ENCODE measurements at places on chromosomes 11 and 22.
A peak's percentile ranks its signal among the peaks of the same experiment; 100 is the strongest.

DNA sequence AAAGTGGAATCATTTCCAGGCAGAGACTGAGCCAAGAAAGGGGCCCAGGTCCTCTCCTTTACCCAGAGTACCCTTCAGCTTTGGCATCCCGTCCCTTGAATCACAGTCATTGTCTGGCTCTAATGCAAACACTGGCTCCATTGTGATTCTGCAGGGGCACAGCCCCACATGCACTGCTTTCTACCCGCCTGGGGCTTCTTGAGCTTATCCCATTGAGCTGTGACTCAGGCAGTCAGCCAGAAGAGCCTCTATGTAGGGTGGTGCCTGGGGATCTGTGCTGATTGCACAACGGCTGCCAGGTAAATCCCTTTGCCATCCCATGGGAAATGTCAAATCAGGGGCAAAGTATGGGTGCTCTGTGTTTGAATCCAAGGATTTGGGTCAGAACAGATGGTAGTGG, 88.9 kb downstream of the RASSF10 start:
- DNase-seq: no peak

- no peak for DNase-seq
Measured at GRCh38 chr11:34928960-34929680, 12.7 kb downstream of the PDHX start.

DNA sequence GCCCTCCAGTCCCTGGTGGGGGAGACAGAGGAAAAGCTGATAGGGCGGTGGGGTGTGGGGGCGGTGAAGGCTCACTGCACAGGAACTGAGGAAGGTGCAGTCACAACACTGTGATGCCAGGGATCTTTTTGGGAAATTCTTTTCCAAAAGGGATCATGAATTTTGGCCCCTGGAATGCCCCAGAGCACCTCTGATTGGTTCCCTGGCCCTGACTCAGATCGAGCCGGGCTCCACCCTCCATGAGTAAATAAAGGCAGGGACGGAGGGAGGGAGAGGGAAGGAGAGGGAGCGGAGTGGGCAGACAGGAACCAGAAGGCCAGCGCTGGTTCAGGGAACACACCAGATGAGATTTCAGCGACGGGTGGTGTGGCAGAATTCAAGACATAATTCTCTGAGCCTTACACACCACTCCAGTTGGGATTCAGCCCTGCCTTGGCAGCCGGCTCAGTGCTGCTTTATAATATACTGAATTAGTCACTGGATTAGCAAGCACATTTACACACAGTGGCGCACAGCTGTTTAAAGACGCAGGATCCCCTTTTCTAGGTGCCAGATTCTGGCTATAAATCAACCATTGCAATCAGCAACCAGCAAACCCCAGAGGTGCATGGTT, 80.3 kb downstream of the ETS1 start:
- peak; percentile 48 for DNase-seq

DNA sequence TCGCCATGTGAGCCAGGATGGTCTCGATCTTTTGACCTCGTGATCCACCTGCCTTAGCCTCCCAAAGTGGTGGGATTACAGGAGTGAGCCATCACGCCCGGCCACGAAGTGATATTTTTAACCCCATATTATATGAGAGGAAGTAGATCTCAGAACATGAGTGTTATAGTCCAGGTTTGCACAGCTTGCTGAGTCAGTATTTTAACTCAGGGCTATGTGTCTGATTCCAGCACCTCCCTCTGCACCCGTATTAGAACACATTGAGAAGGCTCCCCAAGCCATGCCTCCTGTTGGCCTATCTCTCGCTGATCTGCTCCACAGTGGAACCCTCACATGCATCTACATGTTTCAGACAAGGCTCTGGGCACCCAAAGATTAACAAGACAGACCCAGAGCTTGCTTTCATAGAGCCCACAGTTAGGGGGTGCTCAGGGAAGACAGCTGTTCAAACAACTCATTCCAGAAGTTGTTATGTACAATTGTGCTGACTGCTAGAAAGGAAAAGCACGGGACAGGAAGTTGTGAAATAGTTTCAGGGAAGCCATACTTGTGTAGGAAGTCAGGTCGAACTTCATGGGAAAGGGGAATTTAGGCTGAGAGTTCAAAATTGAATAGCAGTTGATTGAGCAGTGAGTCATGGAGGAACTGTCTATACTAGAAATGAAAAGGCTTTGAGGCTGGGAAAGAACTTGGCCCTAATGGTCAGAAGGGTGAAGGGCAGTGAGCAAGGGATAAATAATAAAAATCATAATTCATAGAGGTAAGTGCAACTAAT, 49.3 kb upstream of the CLPB start:
- DNase-seq: no peak

GRCh38 chr22:47588578-47588960, 826.1 kb downstream of the TBC1D22A start:
- no peak for DNase-seq

- no peak for DNase-seq
Measured at GRCh38 chr11:14418801-14419417, 59.9 kb upstream of the RRAS2 start.

DNA sequence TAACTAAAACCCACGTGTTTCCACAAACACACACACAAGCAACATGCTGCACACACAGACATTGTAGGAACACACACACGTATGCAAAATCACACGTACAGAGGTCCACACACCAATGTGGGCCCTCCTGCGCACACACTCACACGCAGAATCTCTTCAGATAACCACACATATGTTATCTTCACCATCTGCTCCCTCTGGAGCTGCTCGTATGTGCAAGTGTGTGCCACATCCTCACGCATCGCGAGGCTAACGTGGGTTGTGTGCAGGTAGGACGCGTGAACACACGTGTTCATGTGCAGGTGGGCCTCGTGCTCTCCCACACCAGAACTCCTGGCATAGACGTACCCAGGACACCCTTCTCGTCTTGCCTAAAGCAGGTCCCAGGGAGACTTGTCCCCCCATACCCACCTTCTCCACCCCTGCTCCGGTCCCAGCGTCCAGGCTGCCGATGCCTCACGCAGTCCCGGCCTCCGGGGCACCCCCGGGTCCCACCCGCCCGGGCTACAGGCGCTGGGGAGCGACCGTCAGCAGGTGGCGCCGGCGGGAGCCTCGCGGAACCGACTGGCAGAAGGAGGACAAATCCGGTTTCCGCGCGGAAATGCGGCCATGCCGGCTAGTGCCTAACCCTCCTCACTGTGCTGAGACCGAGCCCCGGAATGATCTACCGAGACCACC, 10.3 kb upstream of the IGSF9B start:
- DNase-seq: peak; percentile 55

DNA sequence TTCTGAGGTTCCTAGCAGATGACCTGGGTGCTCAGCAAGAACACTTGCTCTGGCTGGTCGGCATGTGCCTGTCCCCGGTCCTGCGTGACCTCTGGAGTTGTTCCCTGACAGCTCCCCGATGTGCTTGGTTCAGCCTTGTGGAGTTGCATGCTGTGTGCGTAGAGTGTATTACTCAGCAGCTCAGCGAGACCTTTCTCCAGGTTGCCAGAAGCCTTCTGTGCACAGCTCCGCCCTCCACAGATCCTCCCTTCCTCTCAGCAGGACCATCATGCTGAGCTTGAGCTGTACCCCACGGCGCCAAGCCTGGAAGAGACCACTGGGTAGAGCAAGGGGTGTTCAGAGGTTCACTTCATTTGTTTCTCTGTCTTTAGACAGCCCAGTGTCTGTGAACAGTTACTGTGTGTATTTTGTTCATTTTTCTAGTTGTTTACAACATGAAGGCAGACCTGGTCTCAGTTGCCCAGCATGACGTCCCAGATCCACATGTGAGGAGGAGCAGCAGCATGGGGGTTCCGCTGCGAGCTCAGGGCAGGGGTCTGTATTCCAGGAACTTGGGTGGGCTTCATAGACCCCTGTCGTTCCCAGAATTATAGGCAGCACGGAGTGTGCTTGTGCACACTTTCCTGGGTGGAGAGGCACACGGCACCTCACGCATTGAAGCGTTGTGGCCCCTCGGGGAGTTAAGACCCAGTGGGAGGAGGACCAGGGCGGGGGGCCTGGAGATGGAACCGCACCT, 148.6 kb downstream of the IGLL1 start:
- no peak for DNase-seq

DNA sequence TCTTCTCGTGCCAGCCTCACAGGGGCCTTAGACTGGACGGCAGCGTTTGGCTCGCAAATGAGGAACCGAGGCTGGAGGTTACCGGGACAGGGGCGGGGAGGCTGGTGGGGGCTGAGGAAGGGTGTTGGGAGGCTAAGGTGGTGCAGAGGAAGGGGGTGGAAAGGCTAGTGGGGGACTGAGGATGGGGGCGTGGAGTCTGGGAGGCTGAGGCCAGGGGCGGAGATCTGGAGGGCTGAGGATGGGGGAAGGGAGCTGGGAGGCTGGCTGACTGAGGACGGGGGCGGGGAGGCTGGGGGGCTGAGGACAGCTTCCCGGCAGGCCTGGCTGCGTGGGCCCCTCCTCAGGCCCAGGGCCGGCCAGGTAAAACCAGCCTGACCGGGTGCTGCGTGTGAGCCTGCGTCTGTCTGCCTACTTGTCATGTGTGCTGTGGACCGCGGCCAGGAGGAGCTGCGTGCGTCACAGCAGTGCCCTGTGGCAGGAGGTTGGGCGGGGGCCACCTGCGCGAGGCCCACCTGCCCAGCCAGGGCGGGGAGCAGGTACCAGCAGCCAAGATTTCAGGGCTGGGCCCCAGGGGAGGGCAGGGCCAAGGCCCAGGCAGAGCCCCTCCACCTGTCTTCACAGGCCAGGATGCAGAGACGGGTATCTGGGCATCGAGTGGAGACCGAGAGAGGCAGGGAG, 9.4 kb upstream of the PIM3 start:
- DNase-seq: no peak

GRCh38 chr11:27229511-27230191, 133.4 kb downstream of the CCDC34 start:
- no peak for DNase-seq

DNA sequence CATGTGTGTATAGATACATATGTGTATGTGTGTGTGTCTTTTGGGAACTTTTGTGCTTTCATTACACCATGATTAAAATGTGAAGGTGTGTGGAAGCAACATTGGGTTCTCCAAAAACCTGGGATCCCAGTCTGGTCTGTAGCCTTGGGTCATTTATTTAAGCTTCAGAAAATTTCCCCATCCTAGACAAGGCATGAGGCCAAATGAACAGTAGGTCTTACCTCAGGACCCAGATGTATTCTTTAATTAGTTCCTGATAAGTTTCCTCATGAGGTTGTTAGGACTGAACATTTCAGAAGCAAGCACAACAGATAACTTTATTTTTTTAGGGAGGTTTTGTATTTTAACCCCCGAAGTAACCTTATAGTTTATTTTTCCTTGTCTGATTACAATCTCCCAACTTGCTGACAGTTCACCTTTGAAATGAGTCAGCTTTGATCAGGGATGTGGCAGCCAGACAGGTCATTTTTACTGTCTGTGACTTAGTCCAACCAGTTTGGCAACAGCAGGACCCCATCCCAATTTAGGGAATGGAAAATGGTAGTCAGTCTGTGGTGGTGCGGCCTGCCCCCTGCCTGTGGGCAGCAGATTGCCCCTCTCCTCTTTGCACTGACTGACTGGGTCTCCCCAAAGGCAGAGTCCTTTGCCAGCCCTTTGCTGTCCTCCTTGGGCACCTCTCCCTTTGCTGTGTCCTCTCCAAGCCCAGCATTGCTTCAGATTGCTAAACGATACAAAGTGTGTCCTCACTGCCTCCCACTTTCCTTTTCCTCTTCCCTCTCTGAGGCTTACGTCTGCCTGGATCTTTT, 88.3 kb downstream of the NAV2 start:
- DNase-seq: no peak

DNA sequence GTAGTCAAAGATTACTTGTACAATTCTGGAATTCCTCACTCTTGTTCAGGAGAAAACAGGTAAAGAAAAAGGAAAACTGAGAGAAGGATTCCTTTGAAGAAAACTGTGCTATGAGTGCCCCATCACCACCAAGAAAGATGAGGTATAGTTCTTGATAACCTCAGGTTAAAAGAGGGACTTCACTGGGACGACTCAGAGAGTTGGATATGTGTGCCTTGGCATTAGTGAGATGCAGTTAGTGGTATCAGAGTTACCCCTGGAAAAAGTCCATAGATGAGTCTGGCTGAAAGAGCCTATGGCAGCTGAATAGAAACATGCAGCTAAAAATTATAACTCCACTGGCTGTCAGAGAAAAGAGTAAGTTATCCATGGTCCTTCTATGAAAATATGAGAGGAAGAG, 28.8 kb downstream of the LPXN start:
- DNase-seq: no peak

GRCh38 chr11:71501071-71501985, 25.7 kb upstream of the KRTAP5-7 start:
- DNase-seq: no peak

- DNase-seq: no peak
Measured at GRCh38 chr11:31805629-31806185, 5.4 kb downstream of the PAX6 start.

DNA sequence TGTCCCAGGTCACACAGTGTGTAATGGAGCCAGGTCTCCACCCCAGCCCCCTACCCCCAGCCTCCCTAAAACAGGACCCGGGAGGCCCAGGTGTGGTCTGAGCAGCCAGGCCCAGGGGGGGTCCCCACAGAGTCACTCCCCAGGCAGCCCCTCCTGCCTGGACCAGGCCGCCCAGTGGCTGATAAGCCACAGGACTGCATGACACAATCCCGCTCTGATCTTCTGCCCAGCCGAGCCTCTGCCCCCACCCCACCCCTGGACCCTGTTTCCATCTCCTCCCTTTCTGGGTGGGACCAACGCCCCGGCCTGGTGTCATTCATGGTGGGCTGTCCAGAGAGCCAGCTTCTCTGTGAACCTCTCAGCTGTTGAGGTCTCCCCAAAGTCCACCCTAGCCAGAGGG, 7.8 kb upstream of the LIF start:
- no peak for DNase-seq

DNA sequence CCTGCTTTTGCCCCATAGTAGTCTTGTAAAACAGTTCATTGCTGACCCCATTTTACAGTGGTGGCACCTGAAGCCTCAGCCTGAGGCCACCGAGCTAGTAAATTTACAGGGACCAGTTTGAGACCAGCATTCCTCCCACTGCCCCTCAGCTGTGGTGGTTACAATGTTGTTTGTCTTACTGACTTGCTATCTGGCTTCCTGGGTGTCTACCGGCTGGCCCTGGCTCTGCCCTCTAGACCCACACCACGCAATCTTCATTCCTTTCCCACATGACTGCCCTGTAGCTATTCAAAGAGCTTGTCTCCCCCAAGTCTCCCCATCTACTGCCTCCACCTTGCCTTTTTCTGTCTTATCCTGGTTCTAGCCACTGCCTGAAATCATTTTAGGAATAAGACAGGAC, 20.8 kb downstream of the PIK3IP1 start:
- DNase-seq: no peak

Data from stimulated activated naive CD4-positive, alpha-beta T cell treated with Interleukin-2 at 50 U/mL for 16 hours (primary cell).